Activated T-cell treated with anti-CD3 and anti-CD28 coated beads, Interleukin-2, amount 50 U/mL, for 24 hours (primary cell): ENCODE measurements at places on chromosomes 2 and 18.

DNA sequence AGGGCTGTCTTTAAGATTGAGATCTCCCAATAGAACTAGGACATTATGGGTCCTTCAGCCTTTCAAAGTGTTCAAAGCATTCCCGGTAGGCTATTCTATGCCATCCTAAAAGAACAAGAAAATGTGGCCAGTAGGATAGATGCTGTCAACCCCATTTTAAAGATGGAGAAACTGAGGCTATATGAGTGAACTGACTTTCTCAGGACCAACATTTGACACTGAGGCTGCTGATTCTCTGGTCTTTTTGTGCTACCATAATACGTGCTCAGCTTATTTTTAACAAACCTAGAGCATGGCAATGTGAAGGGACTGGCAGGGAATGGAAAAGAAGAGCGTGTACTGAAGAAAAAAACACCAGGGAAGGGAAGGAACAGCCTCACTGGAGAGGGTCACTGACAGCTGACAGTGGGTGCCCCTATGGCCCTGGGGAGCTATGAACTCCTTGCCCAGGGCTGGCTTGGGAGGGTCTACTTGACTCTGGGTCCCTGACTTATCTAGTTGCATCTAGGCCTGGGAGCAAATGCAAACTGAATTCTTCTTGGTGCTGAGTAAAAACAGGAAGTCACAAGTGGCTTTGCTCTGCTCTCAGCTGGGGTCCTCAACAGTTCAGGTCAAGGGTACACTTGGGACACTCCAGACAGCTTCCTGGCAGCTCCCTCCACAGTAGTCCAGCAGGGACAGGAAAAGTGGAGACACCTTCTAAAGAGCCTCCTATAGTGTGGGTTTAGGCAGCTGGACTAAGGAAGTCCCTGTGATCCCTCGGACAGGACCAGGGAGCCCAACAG lies 2.3 kb downstream of the CYRIA start:
- no peak for DNase-seq

DNA sequence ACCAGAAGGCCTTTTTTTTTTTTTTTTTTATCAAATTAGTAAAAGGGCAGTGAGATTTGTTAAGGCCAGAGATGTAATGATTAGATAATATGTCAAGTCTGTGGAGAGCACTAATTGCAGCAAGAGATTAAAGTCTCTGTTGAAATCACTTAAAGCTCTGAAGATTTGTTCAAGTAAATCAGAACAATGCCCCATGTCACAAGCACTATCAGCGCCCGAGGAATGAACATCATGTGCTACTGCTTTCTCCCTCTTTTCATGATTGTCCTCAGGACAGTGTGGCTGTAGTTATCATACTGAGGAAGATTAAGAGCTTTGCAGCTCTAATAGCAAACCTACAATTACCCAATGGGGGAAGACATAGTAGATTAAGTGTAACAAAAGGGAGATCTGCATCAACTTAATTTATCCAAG lies 71.1 kb downstream of the TDRD15 start:
- DNase-seq, result no peak

GRCh38 chr18:50460716-50461115 lies 85.9 kb downstream of the SKA1 start:
- no peak for DNase-seq

GRCh38 chr2:57834666-57835065 lies 211.9 kb upstream of the VRK2 start:
- DNase-seq, result no peak

DNA sequence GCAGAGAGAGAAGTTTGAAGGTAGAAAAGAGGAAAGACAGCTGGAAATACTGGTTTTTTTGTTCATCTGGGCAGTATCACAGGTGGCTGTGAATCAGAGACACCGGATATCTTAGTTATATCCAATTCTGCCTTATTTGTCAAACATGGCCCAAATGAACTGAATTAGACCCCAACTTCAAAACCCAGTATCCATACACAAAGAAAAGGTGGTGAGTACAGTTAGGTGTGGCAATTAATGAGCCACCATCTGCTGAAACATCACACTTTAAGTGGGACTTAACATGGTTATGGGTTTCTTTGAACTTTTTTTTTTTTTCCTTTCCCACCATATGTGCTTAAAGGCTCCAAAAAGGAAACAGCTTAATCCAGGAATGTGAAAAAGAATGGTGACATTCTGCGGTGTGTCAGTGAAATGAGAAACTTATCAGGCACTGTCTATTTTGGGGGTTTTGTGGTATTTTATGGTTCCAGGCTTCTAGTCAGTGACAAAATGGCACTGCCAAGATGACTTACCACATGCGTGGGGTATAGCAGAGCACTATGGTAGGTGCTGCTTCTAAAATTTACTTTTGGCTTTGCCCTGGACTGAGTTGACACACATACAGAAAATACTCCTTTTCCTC lies 5.0 kb upstream of the TMEM178A start:
- DNase-seq, result no peak

DNA sequence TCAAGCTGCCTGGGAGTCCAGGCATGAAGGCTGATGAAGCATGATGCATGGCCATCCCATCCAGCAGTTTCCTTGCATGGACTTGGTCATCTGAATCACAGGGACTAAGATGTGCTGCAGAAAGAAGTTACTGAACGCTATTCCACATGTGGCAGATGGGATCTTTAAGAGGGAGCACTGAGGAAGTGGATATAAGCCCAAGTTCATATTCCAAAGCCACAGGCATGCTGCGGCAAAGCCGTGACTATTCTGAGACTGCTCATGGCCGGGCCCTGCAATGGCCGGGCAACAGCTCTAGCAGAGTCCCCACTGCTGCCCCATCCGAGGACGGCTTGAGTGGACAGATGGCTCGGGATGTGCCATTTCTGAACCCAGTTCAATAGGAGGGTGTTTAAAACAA lies 61.5 kb downstream of the STPG4 start:
- no peak for DNase-seq

GRCh38 chr2:195343540-195343939 lies 313.5 kb upstream of the SLC39A10 start:
- DNase-seq, result no peak

DNA sequence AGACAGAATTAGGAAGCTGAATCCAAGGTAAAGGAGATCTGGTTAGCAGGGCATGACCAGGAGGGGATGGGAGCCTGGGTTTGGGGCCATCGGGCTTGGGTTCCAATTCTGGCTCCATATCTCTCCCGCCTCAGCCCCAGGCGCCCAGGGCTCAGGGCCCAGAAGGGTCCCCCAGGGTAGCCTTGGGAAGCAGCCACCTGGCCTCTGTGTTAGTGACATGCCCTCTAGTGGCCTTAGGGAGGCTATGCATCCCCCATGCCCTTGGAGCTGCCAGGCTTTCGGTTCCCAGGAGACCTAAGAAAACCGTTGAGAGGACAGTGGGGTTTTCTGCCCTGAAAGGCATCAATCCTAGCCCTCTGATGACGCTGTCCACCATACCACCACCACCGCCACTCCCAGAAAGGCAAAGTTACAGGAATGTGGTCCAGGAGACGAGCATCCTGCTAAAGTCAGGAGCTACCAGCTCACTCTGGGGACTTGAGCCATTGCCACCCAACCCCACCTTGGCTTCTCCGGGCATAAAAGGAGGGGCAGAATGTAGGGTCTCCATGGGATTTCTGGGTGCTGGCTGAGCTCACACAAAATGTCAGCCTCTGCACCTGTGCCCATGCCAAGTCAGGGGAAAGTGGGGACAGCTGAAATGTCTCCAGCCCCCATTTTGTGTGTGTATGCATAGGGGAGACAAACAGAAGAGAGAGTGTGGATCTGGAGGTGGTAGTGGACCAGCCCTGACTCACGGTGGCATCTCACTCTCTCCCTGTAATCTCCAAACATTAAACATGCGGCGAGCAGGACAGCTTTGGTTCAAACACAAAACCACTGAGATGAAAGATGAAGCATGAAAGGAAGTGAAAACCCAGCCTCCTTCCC lies 56.5 kb downstream of the EMX1 start:
- DNase-seq, result peak; percentile 52

GRCh38 chr2:170814533-170815230 lies 2.0 kb upstream of the GAD1 start:
- DNase-seq, result no peak

DNA sequence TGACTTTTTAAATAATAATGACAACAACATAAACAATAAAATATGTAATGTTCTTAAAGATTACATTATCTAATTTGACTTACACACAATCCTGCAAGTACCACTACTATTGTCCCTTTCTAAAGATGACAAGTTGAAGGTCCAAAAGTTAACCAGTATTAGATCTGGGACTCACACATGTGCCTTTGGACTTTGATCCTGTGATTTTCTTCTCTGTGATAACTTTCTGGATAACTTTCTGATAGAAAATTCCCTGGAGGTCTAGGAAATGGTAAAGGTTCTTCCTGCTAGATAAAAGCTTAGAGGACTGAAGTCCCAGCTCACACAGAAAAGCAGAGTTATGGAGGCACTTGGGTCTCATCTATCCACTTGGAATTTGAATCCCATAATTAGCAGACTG lies 311.9 kb upstream of the KLHL29 start:
- no peak for DNase-seq

DNA sequence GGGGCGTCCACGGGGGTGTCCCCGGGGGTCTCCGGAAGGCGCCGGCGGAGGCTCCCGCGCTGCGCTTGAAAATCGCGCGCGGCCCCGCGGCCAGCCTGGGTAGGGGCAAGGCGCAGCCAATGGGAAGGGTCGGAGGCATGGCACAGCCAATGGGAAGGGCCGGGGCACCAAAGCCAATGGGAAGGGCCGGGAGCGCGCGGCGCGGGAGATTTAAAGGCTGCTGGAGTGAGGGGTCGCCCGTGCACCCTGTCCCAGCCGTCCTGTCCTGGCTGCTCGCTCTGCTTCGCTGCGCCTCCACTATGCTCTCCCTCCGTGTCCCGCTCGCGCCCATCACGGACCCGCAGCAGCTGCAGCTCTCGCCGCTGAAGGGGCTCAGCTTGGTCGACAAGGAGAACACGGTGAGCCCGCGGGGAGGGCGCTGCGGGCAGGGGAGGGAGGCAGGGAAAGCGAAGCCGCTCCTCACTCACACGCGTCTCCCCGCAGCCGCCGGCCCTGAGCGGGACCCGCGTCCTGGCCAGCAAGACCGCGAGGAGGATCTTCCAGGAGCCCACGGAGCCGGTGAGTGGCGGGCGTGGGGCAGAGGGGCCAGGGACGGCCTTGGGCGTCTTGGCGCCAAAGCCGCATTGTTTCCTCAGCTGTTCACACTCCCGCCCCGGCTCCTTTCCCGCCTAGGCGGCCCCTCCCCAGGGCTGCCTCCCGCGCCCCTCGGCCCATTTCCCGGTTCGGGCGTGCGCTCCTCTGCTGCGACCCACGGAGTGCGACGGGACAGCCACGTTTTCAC lies at the start of gene RRM2:
Gene RRM2, plus strand, starts transcription at position 240 of the 781 bp plus-strand sequence. Its CDS starts 60 bp downstream, at position 300.
- DNase-seq, result peak; percentile 91
